Spinal cord (tissue), 10 donors: ENCODE measurements at places on chromosomes 5 and 9. TPM values are rescaled to one million over a fixed set of nuclear protein-coding genes. Genes with fewer than 3 reads are reported as not detected.
A peak's percentile ranks its signal among the peaks of the same experiment; 100 is the strongest.

GRCh38 chr5:177520271-177520670, 3.5 kb upstream of the DDX41 start:
- DNase-seq = no peak

- no peak for DNase-seq
These were observed 214.6 kb upstream of the TLE4 start for GRCh38 chr9:79357194-79357593.

- no peak for DNase-seq
These were observed 145.8 kb downstream of the GIN1 start for GRCh38 chr5:102974177-102974576.

GRCh38 chr9:85716031-85716877, 25.5 kb downstream of the AGTPBP1 start:
- DNase-seq = no peak

DNA sequence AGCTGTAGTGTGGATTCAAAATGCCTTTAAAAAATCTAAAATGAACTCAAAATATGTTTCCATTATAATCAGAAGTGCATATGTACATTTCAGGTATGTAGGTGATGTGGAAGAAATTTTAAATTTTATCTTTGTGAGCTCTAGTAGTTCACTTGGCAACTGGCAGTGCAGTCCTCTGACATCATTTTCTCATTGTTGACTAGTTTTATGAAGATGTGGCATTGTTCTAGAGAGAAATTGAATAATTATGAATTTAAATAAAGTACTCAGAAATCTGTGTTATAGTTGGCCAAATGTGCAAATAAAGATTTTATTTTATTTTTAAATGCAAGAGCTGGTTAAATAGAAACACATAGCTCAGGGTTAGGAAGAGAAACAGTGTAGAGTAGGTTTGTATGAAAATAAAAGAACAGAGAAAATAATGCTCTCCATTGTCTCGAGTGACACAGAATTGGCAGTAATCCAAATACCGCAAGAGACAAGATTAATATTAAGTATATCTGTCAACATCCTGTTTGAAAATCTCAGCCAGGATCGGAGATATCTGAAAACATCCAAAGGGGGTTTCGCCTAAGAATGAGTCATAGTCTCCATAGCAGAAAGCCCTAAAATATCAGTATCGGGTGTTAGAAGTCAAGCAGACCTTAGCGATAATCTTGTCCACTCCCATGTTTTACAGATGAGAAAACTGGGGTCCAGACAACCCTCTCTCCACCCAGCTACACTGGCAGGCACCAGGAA, 189.4 kb downstream of the CCDC192 start:
- no peak for DNase-seq

The OBP2B gene
- not detected for total RNA-seq

GRCh38 chr5:143594902-143595818, 191.7 kb upstream of the NR3C1 start:
- DNase-seq = no peak

- DNase-seq = no peak
These were observed 907.0 kb upstream of the DMAC1 start for GRCh38 chr9:8706531-8706930.

The CDHR2 gene
- total RNA-seq = 0.20 TPM

- DNase-seq = no peak
These were observed 122.5 kb upstream of the TRPM3 start for GRCh38 chr9:71243951-71244350.

GRCh38 chr5:83219495-83219894, 142.1 kb downstream of the XRCC4 start:
- no peak for DNase-seq

DNA sequence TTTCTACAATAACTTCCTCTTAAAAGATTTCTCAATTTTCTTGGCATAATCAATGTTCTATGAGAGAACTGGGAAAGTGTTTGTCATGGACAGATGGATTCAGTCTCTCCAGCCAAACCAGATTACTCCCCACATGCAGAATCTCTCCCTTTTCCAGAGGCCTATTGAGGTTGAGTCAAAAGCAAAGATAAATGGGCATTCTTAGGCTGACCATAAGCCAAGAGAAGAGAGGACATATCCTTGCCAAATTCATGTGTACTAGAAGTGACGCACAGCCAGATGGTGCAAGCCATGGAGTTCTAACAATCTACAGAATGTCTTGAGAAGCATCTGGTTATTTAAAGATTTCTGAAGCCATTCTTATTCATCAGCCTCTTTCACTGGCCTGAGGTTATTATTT, 2115.0 kb downstream of the MAT2B start:
- no peak for DNase-seq

- no peak for DNase-seq
These were observed 52.9 kb downstream of the RASGEF1C start for GRCh38 chr5:180156141-180156540.

The FAM78A gene
- 2.7 TPM for total RNA-seq

- DNase-seq = no peak
These were observed 96.6 kb downstream of the UBAP2 start for GRCh38 chr9:33952066-33952465.

GRCh38 chr5:171310819-171311321, 1.8 kb downstream of the TLX3 start:
- DNase-seq = peak; percentile 44

GRCh38 chr5:91957666-91958065, 574.5 kb upstream of the ARRDC3 start:
- no peak for DNase-seq

GRCh38 chr5:76104027-76104426, 20.8 kb downstream of the SV2C start:
- no peak for DNase-seq

GRCh38 chr5:138927544-138927943, 52.4 kb upstream of the LRRTM2 start:
- DNase-seq = no peak

The PHF24 gene
- total RNA-seq = 36.0 TPM

- DNase-seq = no peak
These were observed 51.2 kb upstream of the ROR2 start for GRCh38 chr9:92001244-92001643.
